ENCODE measurements at places on chromosomes 3 and 15.

DNA sequence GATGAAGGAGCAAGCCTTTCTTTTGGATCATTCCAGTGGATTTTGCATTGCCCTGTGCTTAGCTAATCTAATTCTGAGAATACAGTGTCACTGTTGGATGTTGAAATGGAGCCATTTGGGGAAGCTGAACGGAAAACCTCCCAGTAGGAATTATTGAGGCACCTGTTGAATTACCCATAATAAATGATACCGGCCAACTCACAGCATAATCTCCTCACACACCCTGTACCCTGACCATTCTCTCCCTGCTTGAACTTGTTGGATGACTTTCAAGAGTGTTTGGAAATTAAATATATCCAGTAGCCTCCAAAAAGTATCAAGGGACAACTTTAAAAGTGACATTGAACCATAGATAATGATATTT, 171.4 kb upstream of the HES1 start:
- DNase-seq = no peak

DNA sequence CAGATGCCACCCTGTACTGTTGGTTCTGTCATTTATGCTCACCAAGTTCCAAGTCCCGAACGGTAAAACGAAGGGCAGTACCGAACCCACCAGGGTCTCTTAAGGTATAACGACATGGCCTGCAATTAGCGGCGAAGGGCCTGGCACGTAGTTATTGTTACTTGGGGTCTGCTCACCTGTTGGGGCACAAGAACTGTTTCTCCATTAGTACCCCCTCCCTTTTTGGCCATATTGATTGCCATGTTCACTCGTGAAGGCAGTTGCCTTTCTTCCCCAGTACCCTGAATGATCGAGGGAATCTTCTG, 435 bp downstream of the IL17RB start:
- no peak for DNase-seq

GRCh38 chr3:74624301-74624700, 9.8 kb upstream of the CNTN3 start:
- DNase-seq = no peak

GRCh38 chr3:117708601-117709000, 999.0 kb downstream of the TUSC7 start:
- no peak for DNase-seq

DNA sequence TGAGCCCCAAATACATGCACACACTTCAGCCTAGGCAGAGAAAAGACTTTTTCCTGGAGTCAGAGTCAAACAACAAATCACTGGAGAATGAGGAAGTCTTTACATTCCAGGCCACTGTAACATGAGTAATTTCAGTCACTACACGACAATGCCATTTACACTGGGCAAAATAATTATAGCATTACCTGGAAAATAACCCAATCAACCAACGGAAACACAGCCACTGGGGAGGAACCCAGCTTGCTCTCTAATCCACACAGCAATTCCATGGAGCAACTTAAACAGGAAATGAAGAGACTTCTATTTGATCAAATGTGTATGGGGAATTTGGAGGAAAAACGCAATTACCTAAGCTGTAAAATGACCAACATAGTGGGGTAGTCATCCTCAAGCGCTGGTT, 15.2 kb downstream of the FSTL1 start:
- no peak for DNase-seq

- DNase-seq = no peak
Observed at GRCh38 chr15:55998478-55998877, 5.1 kb upstream of the NEDD4 start.

DNA sequence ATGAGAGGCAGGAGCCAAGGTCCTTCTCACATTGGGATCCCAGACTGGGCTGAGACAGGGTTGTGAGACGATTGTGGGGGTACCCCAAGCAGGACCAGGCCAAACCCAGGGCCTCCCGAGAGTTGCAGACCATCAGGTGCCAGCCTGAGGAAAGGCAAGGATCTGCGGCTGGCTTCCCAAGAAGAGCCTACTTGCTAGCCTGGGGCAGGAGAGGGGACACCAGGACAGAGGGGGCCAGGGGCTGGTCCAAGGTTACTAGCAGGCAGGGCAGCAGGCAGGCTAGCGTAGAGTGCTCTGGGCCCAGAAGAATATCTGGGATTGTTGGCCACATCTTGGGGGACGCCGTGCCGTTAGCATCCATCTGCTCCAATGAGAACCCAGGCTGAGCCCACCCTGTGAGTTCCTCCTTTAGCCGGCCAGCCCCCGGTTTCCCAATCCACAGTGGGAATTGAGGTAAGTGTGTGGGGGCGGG, 546 bp downstream of the CISH start:
- no peak for DNase-seq

- no peak for DNase-seq
Observed at GRCh38 chr3:21839592-21839991, 88.6 kb upstream of the ZNF385D start.

GRCh38 chr3:136818191-136818768, 646 bp upstream of the SLC35G2 start:
- DNase-seq = no peak

GRCh38 chr3:13141183-13141582, 68.0 kb upstream of the IQSEC1 start:
- DNase-seq = no peak

GRCh38 chr15:65059369-65059750, 8.4 kb downstream of the RASL12 start:
- no peak for DNase-seq

- no peak for DNase-seq
Observed at GRCh38 chr15:32682977-32683630, 34.7 kb upstream of the GREM1 start.

GRCh38 chr3:25690768-25691533, 26.2 kb upstream of the TOP2B start:
- no peak for DNase-seq

GRCh38 chr3:150172356-150172755, 201.7 kb upstream of the PFN2 start:
- DNase-seq = no peak

GRCh38 chr3:46447228-46447985, 17.3 kb downstream of the LTF start:
- DNase-seq = no peak

DNA sequence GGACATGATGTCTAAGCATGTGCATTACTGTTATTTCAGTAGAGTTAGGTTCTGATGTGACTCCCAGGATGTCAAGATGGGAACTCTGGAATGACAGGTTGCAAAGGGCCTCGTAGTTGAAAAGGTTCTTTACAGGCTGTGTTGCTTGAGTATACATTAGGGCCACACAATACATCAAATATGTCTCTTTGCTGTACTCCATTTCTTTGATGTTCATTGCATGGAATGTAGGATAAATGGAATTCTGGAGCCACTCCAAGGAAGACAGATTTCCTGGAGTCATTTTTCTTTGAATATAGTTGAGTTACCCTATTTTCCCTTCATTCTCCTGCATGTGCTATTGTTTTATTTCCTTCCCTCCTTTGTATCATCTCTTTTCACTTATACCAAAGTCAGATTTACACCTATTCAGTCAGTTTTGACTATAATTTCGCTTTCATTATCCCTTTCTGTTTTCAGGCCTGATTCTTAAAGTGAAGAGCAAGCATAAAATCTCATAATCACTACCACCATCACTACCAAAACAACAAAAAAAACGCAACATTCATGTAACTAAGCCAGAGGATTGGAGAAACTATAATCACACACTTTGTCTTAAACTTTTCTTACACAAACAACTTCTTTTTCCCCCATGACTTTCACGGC, 61.2 kb upstream of the PTX3 start:
- no peak for DNase-seq

DNA sequence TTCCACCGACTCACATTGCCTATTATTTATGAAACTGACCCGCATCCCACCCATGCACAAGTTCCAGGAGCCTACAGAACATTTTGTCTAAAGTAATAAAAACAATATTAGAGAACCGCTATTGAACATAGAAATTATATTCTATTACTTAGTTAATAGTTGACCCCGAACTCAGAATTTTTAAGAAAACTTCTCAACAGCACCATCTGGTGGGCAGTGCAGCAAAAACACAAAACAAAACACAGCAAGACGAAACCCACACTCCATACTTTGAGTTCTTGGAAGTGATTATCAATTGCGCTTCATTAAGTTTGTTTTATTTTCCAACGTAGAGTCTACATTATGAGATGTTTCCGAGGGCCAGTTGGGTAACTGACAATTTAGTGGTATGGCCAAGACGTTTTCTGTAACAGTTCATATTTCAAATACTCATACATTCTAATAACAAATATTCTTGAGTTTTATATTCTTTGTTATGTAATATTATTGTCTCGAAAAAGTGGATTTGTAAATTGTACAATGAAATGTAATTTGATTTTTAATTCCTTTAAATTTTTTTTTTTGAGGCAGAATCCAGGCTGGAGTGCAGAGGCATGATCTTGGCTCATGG, 24.0 kb upstream of the C3orf70 start:
- DNase-seq = peak; percentile 61

- DNase-seq = no peak
Observed at GRCh38 chr3:33664195-33664594, 53.9 kb downstream of the CLASP2 start.

- no peak for DNase-seq
Observed at GRCh38 chr3:141556034-141556433, 69.2 kb downstream of the RASA2 start.

- DNase-seq = no peak
Observed at GRCh38 chr15:48566668-48567067, 78.8 kb downstream of the FBN1 start.

DNA sequence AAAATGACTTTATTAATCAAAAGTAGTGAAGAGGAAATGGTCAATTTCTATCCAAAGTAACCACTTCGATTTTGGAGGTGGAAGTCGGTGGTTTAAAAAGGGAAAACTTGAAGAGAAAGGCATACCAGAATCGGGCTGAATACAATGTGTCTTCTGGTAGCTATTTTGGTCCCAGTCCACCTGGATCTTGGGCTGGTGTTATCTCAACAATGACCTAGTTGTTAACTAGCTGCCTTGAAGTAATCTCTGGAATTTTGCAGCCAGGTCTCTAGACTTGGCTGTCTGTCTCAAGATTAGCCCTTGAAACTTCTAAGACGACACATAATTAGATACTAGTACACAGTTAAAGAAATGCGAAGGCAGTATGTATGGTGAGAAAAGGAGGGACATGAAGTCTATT, 409.8 kb downstream of the GRM7 start:
- no peak for DNase-seq

GRCh38 chr3:58008141-58009025, at the start of gene FLNB:
Gene FLNB (plus strand): TSS chr3:58008422. CDS start chr3:58008565, 143 bp downstream.
- peak; percentile 90 for DNase-seq

DNA sequence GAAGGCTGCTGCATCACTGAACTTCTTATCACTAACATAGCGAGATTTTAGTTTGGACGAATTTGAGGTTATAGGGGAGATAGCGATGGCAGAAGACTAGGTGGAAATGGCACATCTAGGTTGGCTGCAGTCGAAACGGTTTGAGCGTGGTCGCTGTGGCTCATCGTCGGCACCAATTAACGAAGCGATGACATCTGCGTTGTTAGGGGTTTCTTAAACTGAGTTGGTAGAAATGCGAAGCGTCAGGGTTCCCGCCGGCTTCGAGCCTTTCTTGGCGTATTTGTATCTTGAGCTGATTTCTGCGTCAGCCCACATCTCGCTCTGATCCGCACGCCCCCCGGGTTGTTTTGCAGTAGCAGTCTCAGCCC, 319 bp downstream of the LNP1 start:
- peak; percentile 47 for DNase-seq

- no peak for DNase-seq
Observed at GRCh38 chr15:57969355-57969754, 96.2 kb downstream of the ALDH1A2 start.

DNA sequence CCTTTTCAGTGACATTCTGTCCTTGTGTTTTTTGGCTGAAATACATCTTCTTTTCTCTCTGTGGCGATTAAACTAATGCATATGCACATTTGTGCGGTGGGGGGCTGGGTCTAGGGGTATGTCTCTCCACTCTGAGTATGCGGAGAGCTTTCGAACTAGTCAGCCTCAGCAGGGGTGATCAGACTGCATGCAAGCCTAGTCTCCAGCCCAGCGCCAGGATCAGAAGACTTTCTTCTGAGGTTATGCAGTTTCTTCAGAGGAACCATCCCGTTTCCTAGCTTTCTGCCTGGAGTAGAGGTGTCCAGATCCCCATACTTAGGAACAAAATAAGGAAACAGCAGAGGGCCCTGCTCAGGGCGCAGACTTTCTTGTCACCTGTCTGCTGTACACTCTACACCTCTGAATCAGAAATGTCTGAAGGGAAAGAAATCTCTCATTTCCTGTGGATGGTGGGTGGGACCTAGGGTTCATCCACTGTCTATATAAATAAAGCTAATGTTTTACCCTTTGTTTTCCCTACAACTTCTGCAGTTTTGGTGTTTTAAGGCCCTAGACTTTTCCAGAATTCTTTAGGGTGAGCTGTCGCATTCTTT, 230.4 kb downstream of the ABHD5 start:
- no peak for DNase-seq

- DNase-seq = no peak
Observed at GRCh38 chr15:22813844-22814243, 24.6 kb upstream of the NIPA2 start.

GRCh38 chr15:72339777-72340177, 19.8 kb upstream of the CELF6 start:
- no peak for DNase-seq

DNA sequence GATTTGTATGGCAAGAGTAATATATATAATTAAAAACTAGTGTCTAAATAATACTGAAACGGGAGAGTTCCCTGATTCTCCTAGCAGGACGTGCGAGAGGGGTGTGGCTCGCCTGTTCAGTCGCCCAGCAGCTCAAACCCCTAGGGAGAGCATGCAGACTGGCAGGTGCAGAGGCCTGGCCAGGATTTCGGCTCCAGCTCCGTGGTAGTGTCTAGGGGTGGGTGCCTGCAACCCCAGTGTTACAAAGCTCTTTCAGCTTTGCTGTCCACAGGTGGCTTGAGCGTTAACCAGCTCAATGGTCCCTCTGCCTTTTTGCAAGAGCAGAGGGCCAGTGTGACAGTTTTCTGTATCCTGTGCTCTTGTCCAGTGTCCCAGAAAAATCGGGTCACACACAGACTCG, 226.6 kb downstream of the ALCAM start:
- DNase-seq = no peak

DNA sequence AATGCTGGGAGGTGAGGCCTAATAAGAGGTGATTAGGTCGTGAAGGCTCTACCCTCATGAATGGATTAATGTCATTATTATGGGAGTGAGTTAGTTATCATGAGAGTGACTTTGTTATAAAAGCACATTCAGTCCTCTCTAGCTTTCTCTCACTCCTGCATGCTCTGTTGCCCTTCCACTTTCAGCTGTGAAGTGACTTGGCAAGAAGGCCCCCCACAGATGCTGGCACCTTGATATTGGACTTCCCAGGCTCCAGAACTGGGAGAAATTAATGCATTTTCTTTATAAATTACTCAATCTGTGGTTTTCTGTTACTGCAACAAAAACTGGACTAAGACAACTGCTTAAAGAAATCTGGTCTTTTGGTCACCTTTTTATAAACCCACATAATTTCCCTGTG, 144.3 kb downstream of the FBN1 start:
- no peak for DNase-seq

Data from liver (tissue), 10 donors.